ENCODE measurements at places on chromosomes 7 and 10.

- DNase-seq, result no peak
These were observed 24.5 kb downstream of the AVL9 start for GRCh38 chr7:32519763-32520162.

- DNase-seq, result no peak
These were observed 313.4 kb upstream of the C7orf33 start for GRCh38 chr7:148277042-148277660.

GRCh38 chr7:84949067-84949466, 237.8 kb downstream of the SEMA3D start:
- no peak for DNase-seq

GRCh38 chr7:157964521-157964920, 623.1 kb downstream of the PTPRN2 start:
- no peak for DNase-seq

DNA sequence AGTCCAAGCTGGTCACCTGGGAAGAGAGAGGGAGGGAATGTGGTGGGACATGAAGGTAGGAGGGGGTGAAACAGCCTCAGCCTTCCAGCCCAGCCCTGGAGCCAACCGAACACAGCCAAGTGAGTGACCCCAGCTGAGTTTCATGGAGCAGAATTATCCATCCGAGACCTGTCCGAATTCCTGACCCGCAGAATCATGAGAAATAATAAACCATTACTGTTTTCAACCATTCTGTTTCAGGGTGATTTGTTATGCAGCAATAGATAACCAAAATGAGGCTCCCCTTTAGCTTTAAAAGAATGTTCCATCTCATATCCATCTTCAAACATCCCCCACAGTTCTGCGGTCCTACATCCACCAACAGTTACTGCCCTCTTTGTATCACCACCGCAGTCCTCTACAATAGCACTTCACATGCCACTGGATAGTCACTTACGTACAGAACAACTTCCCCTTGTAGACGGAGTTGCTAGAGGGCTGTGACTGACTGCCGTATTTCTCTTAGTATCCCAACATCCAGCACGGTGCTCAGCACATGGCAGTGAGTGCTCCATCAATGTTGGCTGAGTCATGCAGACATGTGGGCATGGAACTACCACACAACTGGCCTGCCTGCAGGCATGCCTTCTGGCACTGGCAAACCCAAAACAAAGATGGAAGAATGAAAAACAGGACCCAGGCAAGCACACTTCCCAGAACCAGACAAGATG, 18.5 kb downstream of the KIAA1549 start:
- no peak for DNase-seq

DNA sequence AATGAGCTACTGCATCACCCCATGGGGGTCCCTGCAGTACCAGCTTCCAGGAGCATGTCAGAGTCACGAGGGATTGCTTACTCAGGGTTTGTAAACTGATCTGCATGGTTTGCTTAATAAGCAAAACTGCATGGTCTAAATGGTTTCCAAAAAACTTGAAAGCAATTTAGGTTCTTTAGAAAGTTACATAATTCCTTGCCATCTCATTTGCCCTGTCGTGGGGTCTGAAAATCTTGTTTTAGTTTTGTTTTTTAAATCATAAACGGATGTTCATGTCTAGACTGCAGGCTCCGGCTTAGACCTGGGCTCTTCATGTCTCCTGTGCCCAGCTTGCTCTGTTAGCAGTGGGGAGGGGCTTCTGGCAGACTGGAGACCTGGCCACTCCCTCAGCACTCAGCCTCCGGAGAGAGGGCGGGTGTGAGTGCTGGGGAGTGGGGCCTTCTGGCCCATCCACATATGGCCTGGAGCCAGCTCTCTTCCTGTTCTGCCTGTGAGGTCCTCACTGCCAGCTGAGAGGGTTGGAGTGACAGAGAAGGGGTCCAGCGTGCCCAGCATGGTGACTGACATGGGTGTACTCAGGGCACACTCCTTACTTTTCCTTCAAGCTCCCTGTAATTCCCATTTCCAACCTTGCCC, 17.5 kb downstream of the PRF1 start:
- DNase-seq, result no peak

All from stimulated activated CD4-positive, alpha-beta T cell treated with anti-CD3 and anti-CD28 coated beads, Interleukin-1b, Interleukin-23, amount 100 ng/mL, for 4 hours (primary cell).